Neural crest cell (in vitro differentiated cells): ENCODE measurements at places on chromosomes 5 and 9.

- no peak for DNase-seq
Measured at GRCh38 chr9:70557661-70558369, 143.4 kb upstream of the KLF9 start.

- no peak for DNase-seq
Measured at GRCh38 chr9:99341686-99342085, 119.6 kb downstream of the SEC61B start.

GRCh38 chr5:150468206-150468605 lies 18.7 kb upstream of the RPS14 start:
- DNase-seq = no peak

GRCh38 chr5:34447424-34447823 lies 208.7 kb upstream of the RAI14 start:
- DNase-seq = no peak

- no peak for DNase-seq
Measured at GRCh38 chr5:116564312-116564711, 10.3 kb downstream of the SEMA6A start.

DNA sequence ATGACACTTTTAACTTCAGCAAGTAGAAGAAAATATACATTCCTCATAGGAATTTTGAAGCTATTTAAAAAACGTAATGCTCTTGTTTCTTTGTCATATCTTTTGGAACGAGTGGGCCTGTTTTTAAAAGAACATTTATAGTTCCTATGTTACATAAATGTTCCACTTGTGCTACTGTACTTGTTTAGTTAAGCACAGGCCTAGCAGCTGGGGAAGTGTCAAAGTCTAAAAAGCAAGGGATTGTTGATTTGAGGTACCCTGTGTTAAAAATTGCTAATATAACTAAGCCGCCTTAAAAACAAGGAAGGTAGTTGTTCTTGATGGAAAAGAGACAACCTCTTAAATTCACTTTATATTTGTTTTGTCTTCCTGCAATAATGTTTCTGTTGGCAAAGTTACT lies 27.2 kb upstream of the ELL2 start:
- DNase-seq = no peak

DNA sequence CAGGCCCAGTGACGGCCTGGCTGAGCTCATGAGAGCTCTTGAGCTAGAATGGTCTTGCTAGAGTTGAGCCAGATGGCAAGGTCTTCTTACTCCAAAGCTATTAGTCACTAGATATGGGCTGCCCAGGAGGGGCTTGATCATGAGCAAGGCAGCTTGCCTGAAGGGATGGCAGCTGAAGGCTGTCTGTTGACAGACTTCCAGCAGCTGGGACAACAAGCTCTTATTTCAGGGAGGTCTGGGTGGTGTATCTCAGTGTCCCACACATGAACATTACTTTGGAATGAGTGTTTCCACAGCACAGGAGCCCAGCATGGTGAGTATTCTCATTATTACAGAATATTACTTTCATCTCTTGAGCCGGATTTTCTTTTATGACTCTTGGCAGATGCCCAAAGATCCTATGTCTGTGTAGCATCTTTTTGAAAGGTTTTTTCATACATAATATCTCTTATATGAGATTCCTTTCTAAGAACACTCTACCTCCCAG lies 414.1 kb downstream of the ARHGEF28 start:
- DNase-seq = no peak

- no peak for DNase-seq
Measured at GRCh38 chr9:134704498-134704897, 62.9 kb downstream of the COL5A1 start.
